CD4-positive, alpha-beta T cell treated with Interleukin-12 subunit alpha and Interleukin-12 subunit beta, for 1 hour (primary cell): ENCODE measurements at places on chromosomes 6 and 20.

DNA sequence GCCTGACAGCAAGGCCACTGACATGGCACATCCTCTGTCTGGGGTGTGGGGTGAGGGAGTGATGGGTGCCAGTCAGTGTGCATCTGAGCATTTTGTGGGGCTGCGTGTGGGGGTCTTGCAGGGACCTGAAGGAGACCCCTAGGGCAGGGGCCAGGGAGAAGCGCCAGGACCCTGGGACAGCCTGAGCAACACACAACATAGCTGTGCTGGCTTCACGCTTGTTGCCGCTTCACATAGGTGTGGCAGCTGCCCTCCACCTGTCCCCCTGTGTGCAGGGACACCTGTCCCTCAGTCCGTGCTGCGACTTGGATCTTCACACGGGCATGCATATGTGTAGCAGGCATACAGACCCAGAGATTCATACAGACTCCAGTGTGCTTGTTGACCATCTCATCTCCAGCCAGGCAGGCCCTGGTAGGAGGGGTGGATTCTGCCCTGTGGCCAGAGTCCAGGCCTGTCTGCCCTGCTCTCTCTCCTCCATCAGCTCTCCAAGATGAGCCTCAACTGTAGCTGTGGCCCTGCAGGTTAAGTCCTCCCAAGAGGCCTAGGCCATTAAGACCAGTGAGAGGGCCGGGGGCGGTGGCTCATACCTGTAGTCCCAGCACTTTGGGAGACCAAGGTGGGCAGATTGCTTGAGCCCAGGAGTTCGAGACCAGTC is 3.2 kb upstream of the NPBWR2 start:
- DNase-seq = no peak

DNA sequence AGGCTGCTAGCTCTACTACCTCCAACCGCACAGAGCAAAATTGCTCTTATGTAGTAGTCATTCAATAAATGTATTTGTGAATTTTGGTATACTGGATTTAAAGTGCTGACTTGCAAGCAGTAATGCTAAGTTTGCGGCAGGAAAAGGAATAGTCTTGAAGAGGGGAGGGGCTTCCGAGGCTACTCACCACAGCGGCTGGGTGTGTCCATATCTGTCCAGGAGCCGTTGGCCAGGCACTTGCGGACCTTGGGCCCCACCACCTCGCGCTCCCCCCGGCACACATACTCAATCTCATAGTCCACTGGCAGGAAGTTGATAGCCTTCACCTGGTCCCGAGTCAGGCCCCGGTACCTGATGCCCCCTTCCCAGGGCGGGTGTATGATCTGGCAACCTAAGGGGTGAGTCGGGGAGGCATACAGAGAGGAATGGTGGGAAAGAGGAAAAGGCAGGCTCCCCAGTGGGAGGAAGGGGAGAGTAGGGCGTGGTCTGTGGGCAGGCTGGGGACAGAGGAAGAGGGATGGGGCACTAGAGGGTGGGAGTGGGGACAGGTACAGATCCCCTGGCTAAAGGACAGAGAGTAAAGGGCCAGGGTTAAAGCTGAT is 1.7 kb downstream of the GABBR1 start:
- DNase-seq = no peak

GRCh38 chr20:62203378-62204030 is 16.6 kb downstream of the HRH3 start:
- DNase-seq = no peak

- no peak for DNase-seq
Observed at GRCh38 chr6:111258615-111259088, 171.3 kb downstream of the SLC16A10 start.

GRCh38 chr6:160831739-160832138 is 129.7 kb downstream of the PLG start:
- DNase-seq = no peak

DNA sequence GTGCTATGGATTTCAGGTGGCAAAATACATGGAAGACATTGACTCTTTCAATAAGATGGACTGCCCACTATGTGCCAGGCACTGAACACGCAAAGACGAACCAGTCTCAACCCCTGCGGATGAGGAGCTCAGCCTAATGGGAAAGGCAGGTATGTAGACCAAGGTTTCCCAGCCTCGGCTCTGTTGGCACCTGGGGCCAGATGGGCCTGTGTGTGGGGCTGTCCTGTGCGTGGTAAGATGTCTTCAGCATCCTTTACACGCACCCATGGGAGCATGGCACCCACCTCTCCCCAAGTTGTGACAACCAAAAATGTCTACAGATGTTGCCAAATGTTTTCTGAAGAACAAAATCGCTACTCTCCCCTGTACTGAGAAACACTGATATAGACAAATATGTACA is 82.6 kb upstream of the FOXQ1 start:
- DNase-seq = no peak

DNA sequence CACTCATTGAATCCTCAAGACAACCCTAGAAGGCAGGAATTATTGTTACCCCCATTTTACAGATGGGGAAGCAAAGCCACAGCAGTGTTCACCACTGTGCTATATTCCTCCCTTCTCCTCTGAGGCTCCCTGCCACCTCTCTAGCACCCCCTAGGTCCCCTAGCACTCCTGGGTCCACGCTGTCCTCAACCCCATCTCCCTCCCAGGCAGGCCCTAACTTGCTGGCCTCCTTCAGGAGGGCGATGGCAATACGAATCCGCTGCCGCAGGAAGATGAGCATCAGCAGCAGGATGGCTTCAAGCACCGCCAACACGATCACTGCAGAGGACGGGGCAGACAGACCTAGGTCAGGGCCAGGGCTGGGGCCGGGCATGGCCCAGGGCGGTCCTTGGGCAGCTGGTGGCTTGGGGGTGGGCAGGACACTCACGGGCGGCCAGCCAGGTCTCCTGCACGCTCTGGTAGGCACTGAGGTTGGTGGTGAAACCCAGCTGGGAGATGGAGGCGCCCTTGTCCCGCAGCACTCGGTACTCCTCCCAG is 7.8 kb upstream of the NEU1 start:
- DNase-seq = no peak

DNA sequence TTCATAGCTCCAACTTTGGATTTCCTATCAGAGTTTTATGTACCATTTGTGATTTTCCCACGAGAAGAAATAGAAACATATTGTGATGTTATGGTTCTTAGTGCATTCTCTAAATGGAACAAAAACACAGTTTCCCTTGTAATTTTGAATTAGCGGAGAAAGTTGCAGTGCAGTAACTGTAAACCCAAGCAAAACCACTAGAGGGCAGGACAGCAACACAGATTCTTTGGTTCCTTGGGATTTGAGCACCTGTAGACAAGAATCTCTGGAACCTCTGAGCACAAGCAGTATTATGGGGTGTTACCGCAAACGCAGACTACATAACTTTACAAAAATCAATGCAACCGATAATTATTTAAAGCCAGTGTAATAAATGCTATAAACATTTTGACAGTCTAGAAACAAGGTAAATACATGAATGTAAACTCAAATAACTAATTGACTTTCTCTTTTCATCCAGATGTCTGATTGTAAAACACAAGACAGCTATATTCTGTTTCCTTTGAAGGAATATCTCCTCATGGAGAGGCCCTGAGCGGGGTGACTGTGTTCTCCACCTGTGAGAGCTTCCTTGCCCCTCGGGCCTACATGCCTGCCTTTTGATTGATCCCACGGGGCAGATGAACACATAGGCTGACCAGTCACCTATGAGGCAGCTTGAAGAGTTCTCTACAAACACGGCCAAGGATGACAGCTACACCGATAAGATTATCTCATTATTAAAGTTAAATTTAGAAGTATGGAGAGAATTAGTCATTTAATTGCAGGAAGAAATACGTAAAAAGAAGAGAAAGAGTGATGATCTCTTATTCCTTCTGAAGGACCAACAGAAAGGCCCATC is 67.5 kb upstream of the COL21A1 start:
- no peak for DNase-seq

GRCh38 chr20:58918621-58919020 is 62.4 kb upstream of the NELFCD start:
- no peak for DNase-seq

DNA sequence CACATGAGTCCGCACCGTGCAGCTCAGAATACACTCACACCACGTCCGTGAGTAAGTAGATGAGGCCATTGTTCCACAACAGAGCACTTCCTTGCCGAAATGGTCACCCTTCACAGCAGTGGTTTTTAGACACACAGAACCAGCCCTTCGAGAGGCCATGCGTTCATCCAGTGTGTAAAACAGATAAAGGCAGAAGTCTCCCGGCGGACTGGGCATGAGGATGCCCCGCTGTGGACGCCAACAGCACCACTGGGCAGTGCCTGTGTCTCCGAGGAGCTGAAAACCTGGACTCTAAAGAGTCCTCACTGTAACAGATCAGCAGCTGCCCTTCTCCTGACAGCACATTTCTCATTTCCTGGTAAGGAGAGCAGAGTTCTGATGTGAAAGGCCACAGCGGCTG is 75.2 kb downstream of the WDR27 start:
- DNase-seq = no peak

DNA sequence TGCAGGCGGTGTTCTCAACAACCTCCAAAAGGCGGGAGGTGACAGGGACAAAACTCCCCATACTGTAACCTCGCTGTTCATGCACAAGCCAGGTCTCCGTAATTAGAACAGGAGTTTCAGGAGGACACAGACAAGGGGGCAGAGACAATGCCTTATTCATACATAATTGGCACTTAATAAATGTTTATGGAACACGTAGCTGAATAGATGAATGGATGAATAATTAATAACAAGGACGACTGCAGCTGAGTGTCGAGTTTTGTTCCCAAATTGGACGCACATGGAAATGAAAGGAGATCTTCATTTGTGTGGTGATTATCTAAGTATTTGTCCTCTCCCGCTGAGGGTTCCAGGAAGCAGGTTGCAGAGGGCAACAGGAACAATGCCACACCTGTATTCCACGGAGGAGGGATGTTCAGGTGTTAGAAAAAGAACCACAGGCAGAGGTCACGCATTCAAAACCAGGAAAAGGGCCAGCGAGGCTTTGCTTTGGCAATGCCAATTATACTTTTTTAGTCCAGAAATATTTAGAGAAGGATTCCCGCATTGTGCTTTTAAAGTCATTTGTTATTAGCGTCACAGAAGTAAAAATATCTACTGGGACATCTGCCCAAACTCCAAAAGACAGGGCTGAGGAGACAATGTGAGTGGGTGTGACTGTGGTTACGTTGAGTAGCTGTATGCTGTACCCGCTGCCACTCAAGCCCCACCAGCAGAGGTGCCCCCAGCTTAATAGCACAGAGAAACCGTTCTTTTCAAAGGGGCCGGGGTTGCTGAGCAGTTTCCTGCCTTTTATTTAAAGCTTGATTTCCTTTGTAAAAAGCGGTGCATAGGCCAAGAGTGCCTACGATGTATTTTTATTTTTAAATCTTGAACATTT is 123.3 kb downstream of the PXDC1 start:
- no peak for DNase-seq
